ENCODE measurements at places on chromosomes 7 and 10.

DNA sequence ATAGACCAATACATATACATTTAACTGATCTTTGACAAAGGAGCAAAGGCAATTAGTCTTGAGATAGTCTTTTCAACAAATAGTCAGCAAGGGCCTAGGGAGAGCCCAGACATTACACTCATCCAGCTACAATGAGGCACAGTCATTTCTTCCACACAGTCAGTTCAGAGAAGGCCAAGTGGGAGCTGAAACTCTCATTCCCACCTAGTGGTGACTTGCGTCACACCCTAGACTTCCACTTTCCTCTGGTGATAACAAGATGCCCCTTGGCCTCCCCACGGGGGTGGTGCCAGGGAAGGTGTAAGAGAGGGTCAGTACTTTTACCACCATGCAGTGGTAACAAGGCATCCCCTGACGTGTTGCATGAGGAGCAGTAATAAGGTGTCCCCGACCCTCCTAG lies 8.0 kb downstream of the FRMPD2 start:
- no peak for DNase-seq

GRCh38 chr7:132145466-132145865 lies 430.8 kb downstream of the PLXNA4 start:
- peak; percentile 93 for DNase-seq

- no peak for DNase-seq
Observed at GRCh38 chr10:21926358-21926925, 77.1 kb downstream of the DNAJC1 start.

DNA sequence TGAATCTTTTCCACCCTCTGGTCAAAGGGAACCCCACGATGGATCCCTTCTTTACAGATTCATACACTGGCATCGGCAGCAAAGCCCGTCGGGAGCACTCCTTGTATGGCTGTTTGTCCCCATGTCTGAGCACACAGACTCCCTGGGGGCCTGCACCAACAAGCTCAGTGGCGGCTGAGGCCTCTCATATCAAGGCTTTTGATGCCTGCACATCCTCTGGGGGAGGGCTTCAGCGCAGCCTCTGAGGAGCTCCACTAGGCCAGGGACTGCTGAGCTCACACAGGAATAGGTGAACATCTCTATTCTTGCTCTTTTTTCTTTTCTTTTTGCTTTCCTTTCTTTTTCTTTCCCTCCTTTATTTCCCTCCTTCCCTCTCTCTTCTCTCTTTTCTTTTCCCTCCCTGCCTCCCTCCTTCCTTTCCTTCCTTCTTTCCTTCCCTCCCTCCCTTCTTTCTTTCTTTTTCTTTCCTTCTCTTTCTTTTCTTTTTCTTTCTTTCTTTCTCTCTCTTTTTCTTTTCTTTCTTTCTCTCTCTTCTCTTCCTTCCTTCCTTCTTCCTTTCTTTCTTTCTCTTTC lies 174.6 kb downstream of the CCDC3 start:
- DNase-seq, result no peak

DNA sequence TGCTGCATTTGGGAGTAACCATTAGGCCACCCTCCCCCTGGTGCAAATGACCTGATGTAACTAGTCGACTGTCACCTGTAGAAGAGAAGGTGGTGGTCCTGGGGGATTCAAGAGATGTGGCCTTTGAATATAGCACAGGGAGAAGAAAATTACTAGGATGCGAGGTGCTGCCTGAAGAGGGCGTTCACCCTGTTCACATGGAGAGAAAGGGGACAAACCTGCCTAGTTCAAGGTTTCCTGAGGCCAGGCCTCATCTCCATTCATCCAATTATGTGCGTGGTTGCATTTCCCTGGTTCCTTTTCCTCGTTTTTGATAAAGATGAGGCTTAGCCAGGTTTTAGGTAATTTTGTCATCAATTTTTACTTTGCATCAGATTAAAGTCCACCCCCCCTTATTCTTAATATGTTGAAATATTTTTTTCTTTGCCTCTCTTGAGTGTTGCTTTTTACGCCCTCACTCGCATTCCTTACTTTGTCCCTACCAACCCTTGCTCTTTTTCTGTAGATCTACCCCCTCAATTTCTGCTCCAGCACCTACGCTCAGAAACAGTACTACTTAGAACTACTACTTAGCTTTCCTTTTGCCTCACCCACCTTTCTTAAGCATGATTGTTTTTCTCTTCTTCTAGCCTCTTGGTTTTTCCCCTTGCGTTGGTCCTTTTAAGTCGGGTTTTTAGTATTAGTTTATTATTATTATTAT lies 13.7 kb downstream of the CLCN1 start:
- DNase-seq, result no peak

GRCh38 chr7:64945503-64946175 lies 42.6 kb downstream of the ZNF273 start:
- DNase-seq, result no peak

- DNase-seq, result no peak
Observed at GRCh38 chr7:42186151-42186550, 50.9 kb downstream of the GLI3 start.

DNA sequence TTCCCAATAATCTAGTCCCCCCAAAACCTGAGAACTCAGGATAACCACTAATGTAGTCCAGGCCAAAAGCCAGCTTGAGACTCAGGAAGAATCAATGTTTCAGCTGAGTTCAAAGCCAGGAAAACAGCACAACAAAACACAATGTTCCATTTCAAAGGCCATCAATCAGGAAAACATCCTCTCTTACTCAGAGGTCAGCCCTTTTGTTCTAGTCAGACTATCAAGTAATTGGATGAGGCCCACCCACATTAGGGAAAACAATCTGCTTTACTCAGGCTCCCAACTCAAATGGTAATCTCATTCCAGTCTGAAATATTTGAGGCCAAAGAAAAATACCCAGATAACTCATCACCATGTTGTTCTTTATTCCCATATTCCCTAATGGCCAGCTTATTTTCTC lies 152.2 kb downstream of the SDHAF3 start:
- DNase-seq, result no peak

GRCh38 chr7:16594676-16595075 lies 50.9 kb downstream of the ANKMY2 start:
- DNase-seq, result no peak

- DNase-seq, result peak; percentile 83
Observed at GRCh38 chr10:126243971-126244370, 144.3 kb downstream of the ADAM12 start.
